GF-D8 (cell line): ENCODE measurements at places on chromosomes 13 and 19.

GRCh38 chr13:51549050-51549449, 35.2 kb upstream of the WDFY2 start:
- DNase-seq: peak; percentile 72

DNA sequence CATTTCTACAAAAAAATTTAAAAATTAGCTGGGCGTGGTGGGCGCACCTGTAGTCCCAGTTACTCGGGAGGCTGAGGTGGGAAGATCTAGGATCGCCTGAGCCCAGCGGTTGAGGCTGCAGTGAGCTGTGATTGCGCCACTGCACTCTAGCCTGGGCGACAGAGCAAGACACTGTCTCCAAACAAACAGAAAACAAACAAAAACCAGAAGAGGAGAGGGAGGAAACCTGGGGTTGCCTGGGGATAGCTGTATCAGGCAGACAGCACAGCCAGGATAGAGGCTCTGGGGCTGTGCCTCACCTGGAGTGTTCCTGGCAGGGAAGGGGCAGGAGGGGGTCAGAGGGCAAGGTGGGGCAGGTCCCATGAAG, 2.6 kb upstream of the POLR2E start:
- DNase-seq: no peak

GRCh38 chr19:38989066-38989605, 13.6 kb upstream of the FBXO17 start:
- DNase-seq: no peak

- DNase-seq: no peak
Observed at GRCh38 chr19:45179072-45179891, 698 bp downstream of the BLOC1S3 start.

DNA sequence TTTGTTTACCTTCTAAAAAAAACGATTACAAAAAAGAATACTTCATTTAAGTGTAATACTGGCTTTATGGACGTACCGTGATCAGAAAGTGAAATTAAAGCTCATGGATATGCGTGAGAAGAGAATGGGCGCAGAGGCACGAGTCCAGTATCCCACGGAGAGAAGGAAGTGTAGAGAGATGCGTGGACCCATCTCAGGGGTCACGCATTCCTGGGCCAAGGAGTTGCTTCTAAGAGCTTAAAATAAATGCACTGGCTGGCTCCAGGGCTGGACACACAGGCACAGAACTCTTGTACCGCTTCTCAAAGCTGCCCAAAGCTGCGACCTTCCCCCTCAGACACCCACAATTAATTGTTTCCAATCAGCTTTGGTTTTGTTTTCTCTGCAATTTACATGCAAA, 8.7 kb upstream of the SPC24 start:
- DNase-seq: no peak

GRCh38 chr13:67416047-67416925, 186.2 kb upstream of the PCDH9 start:
- no peak for DNase-seq

DNA sequence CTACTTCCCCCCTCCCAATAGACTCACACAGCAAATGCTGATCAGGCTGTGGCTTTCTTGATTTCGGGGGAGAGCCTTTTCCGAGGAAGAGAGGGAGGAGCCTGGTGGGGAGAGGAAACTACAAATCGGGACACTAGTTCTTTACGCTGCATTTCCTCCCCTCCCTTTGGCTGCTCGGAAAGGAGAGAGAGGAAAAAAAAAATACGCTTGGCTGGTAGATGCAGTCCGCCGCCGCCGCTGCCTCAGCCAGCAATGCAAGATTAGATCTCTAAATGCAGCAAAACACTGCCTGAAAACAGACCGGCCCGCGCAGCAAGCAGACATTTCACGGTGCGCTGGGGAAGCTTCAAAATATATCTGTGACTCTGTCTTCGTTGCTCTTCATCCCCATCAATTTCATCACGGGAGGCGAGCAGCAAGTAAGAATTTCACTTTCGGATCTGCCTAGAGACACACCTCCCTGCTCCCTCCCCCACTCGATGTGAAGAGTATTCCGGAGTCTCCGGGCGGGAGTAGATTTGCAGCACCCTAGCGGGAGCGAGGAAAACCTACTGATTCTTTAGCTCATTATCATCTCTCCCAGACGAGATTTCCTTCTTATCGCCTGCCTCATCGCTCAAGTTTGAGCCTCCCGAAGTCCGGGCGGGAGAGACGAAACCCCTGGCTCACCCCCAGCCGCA, at the start of gene PCDH17:
Gene PCDH17 (plus strand): TSS at position 149 of the 680 bp plus-strand sequence. CDS start 803 bp downstream, outside the sequence.
- DNase-seq: no peak

DNA sequence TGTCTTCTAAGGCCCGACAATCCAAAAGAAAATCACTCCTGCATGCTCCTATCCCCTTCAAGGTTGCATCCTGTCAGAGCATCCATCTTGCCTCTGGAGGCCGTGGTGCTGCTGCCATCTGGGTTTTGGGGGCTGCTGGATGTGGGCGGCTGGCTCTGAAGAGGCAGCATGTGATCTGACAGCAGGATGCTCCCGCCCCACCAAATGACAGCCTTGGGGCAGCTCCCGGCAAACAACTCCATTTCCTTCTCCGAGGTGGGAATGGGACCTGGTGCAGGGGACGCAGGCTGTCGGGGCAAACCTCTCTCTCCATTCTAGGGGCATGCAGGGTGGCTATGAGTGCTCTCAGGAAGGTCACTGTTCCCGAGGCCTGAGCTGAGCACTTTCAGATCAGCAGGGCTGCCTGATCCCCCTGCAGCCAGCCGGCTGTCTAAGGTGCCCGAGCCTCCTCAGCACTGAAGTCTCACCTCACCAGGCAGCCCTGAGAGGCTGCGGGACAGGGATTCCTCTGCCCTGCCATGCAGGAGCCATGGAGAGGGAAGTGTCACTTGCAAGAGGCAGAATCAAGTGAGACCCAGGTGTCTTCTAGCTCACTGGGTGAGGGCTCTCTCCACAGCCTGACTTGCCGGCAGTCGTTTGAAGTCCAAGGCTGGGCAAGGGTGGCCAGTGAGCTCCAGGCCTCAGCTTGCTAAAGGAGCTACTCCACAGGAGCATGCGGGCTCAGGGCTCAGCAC, 28.8 kb downstream of the TSSK6 start:
- DNase-seq: no peak
